Lung (tissue), 17 donors: ENCODE measurements at places on chromosomes 16 and 17.

DNA sequence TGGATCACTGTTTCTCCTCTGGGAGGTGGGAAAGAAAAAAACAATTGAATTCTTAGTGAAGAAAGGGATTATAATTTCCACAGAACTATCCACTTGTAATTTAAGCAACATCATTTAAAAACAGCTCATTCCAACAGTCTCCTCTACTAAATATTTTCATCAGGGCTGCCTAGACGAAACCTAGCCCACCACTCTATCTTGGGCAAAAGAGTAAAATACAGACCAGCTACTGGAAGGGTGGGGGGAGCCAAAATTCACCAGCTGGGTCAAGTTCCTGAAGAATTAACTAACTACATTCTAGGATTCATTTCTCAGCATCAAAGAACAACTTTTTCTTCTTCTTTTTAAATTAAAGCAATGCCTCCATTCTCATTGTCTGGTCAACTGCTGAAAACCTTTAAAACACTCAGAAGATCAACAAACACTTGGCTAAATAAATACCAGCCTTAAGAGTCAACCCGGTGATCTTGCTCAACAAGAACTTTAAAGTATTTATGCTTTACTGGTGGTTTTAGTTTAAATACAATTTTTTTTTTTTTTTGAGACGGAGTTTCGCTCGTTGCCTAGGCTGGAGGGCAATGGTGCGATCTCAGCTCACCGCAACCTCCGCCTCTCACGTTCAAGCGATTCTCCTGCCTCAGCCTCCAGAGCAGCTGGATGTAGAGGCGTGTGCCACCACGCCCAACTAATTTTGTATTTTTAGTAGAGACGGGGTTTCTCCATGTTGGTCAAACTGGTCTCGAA is 25.2 kb downstream of the KANSL1 start:
- no peak for DNase-seq

DNA sequence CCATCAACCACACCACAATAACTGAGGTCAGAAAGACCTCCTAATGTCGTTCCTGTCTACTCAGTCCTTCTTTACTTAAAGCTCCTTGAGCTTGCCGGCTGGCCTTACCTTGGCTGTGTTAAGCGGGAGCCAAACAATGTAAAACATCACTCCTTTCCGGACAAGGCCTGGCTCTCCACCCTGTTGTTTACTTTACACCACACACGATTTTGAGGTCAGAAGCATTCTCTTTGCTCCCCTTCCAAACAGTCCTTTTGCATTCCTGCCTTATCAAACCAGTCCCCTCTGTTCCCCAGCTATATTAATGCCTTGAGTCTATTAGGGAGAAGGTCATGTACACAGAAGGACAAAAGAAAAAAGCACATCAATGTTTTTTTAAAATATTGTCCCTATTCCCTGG is 19.3 kb upstream of the SHISA6 start:
- no peak for DNase-seq

- no peak for DNase-seq
Measured at GRCh38 chr17:4815043-4815675, 8.2 kb downstream of the PLD2 start.

GRCh38 chr17:34412965-34413441 is 50.0 kb upstream of the CCL1 start:
- DNase-seq = no peak

DNA sequence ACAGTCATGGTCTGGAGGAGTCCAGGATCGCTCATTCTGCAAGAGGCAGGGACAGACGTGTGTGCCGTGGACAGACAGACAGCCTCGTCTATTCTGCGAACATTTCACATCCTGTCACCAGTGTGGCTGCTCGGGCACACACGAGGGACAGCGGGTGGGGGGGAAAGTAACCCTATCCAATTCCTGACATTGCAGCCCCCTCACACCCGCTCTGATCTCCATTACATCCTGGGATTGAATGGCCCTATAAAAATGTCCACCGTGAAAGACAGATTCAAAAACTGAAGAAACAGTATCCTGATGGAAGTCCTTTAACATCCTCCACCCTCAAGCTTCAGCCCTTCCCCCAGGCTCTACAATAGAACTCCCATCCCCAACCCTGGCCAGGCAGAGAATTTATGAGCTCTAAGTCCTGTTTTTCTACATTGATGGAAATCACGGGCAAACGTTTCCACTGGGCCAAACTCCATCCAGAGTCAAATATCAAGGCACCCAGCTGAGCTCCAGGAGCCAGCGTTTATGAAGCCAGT is 39.4 kb downstream of the HS3ST3A1 start:
- DNase-seq = no peak

- DNase-seq = peak; percentile 63
Measured at GRCh38 chr16:65665586-65665985, 543.7 kb upstream of the CDH11 start.

DNA sequence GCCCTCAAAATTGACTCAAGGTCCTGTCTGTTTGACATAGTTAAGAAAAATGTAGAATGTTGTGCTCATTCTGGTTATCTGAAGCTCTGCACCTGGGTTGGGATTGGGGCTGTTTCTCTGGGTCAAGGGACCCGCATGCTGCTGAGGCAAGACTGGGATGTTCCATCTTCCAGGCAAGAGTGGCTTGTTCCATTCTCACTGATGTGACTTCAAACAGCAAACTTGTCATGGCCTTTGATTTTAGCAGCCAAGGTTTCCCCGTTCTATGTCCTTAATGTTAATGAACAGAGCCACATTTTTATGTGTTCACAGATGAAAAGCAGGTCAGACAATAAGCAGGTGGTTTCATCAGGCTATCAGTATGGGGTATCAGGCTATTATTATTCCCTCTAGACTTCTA is 25.7 kb downstream of the ST6GALNAC1 start:
- no peak for DNase-seq

DNA sequence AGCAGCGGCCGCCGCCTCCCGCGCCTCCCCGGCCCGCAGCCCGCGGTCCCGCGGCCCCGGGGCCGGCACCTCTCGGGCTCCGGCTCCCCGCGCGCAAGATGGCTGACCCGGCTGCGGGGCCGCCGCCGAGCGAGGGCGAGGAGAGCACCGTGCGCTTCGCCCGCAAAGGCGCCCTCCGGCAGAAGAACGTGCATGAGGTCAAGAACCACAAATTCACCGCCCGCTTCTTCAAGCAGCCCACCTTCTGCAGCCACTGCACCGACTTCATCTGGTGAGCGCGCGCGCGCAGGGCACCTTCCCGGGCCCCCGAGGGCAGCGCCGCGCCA is 258 bp downstream of the PRKCB start:
- DNase-seq = no peak
